ENCODE measurements at places on chromosomes 4 and X. TPM values are rescaled to one million over a fixed set of nuclear protein-coding genes. Genes with fewer than 3 reads are reported as not detected.

DNA sequence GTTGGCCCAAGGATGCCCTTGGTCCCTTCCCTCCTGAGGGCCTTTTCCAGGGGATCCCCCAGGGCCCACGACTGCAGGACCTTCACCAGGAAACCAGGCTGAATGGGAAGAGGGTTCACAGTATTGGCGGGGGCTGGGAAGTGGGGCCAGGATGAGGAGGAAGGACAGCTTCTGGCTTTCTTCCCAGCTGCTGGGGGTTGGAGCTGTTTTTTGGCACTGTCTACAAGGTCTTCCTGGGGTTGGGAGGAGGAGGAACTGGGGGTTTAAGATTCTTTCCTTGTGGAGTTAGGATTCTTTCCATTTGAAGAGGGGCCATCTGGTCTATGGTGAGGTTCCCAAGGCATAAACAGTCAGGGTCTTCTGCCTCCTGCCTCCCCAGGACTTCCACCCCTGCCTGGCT, 64.8 kb downstream of the KIF4A start:
- ATAC-seq: no peak

GRCh38 chr4:151708100-151708499, 52.7 kb downstream of the GATB start:
- no peak for ATAC-seq

PDCL2 gene
- total RNA-seq: not detected

GRCh38 chr4:134024251-134024650, 177.3 kb downstream of the PABPC4L start:
- no peak for ATAC-seq

- ATAC-seq: peak; percentile 51
Measured at GRCh38 chrX:24703185-24703494, 9.4 kb downstream of the POLA1 start.

DNA sequence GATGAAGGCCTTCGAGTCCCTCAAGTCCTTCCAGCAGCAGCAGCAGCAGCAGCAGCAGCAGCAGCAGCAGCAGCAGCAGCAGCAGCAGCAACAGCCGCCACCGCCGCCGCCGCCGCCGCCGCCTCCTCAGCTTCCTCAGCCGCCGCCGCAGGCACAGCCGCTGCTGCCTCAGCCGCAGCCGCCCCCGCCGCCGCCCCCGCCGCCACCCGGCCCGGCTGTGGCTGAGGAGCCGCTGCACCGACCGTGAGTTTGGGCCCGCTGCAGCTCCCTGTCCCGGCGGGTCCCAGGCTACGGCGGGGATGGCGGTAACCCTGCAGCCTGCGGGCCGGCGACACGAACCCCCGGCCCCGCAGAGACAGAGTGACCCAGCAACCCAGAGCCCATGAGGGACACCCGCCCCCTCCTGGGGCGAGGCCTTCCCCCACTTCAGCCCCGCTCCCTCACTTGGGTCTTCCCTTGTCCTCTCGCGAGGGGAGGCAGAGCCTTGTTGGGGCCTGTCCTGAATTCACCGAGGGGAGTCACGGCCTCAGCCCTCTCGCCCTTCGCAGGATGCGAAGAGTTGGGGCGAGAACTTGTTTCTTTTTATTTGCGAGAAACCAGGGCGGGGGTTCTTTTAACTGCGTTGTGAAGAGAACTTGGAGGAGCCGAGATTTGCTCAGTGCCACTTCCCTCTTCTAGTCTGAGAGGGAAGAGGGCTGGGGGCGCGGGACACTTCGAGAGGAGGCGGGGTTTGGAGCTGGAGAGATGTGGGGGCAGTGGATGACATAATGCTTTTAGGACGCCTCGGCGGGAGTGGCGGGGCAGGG, 568 bp downstream of the HTT start:
- peak; percentile 12 for ATAC-seq

GRCh38 chr4:122458625-122459024, 2.1 kb upstream of the IL2 start:
- ATAC-seq: peak; percentile 88

All from activated T-helper 17 cell treated with anti-CD3 and anti-CD28 coated beads, Interleukin-2, amount 50 U/mL, for 72 hours (primary cell).